ENCODE measurements at places on chromosomes 16 and 17.

DNA sequence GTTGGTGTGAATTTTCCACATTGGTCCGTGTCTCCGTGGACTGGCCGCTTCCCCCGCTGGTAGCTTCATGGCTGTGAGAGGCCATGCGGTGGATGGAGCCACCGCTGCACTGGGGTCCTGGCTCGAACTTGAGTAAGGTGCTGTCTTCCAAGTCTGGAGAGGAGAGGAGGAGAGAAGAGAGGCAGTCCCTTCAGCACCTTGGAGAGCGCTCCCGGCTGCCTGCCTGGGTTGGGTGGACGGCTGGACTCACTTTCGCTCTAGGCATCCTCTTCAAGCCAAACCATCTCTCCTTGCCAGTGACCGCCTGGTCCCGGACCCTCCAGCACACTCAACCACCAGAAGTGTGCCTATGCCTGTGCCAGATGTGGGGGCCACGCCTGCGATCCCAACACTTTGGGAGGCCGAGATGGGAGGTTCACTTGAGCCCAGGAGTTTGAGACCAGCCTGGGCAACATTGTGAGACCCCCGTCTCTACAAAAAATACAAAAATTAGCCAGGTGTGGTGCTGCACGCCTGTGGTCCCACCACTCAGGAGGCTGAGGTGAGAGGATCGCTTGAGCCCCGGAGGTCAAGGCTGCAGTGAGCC lies 6.2 kb downstream of the JPH3 start:
- no peak for DNase-seq

- peak; percentile 2 for DNase-seq
These were observed 80.8 kb downstream of the OMG start for GRCh38 chr17:31216031-31216751.

DNA sequence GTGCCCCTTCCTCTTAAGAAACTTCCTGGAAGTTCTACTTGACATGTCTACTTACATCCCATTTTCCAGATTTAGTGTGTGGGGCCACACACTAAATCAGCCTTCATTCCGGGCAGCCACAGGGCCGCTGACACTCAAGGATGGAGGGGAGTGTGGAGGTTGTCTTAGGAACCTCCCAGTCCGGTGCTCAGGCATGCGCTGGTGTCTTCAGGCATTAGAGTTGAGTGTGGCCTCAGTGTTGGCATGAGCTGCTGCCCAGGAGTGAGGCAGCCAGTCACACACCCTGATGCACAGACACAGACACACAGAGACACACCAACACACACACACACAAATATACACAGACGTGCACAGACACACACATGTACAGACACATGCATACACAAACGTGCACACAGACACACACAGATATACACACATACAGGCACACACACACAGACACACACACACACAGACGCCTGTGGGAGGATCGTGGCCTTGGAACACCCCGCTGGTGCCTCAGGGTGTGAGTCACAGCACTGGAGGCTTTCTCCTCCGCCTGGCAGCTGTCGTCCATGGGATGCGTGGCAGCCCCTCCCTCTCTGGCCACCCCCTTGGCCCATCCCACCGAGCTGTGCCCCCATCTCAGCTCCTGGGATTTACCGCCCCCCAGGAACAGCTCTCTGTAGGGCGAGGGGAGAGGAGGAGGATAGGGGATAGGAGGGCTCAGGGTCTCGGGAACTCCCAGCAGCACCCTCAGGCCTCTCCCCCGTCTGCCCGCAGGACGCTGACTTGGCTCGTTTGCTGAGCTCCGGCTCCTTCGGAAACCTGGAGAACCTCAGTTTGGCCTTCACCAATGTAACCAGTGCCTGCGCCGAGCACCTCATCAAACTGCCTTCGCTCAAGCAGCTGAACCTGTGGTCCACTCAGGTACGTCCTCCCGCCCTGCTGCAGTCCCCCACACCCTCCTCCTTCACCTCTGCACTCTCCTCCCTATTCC lies 75.6 kb upstream of the PLCG2 start:
- DNase-seq, result no peak

GRCh38 chr16:55052741-55053415 lies 122.2 kb downstream of the IRX5 start:
- DNase-seq, result no peak

DNA sequence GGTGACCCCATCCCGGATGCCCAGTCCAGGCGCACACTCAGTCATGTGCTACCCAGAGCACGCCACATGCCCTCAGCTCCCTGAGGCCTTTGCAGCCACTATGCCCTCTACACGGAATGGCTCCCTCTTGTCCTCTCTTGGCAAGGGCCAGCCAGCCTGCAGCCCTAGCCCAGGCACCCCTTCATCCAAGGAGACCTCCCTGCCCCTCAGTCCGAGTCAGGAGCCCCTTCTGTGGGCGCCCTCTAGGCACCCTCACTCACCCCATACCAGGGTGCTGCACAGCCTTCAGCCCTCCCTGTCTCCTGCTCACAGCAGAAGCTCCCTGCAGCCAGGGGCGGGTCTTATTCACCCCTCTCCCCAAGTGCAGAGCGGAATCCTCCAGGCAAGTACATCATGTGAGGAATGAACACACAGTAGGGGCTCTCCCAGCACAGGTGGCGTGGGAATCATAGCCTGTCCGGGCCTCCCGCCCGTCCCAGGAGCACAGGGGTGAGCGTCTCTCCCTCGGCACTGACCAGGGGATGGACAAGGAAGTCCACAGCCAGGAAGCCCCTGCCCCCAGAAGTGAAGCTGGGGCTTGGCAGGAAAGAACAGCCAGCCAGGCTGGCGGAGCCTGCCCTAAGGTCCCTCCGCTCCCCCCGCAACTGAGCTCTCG lies 186.9 kb downstream of the RBFOX3 start:
- no peak for DNase-seq

- no peak for DNase-seq
These were observed 689.2 kb downstream of the WWOX start for GRCh38 chr16:78788696-78789095.

- no peak for DNase-seq
These were observed 3.7 kb upstream of the CBX8 start for GRCh38 chr17:79800325-79801155.

DNA sequence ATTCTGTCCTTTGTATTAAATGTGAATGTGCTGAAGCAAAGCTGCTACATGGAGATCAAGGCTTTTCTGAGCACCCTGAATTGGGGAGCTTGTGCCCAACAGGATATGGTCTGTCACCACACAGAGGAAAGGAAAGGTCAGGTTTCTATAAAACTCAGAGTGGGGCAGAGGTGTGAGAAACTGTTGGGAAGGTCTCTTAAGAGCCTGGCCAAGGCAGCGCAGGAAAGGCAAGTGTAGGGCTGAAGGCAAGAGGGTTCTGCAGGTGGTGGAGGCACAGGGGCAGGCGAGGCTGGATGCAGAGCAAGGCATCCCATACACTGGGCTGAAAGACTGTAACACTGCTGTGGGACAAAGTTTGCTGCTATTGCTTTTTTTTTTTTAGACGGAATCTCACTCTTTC lies 8.1 kb downstream of the COX6A2 start:
- DNase-seq, result no peak

DNA sequence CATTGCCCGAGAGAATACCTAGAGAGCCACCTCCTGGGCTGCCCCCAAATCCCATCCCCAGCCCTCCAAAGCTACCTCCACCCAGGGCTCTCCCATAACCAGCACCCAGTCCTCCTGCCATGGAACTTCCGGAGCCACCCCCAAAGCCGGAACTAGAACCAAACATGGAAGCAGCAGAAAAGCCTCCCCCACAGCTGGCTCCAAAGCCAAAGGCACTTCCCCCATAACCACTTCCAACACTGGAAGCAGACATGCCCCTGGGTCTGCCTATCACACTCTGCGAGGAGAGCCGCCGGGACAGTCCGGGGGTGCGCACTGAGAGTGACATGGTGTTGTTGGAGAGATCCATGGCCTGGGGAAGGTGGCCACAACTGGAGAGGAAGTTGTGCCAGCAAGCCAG lies at the start of gene KRT12:
Gene KRT12 (minus strand): TSS at position 386 of the 400 bp plus-strand sequence. CDS start 37 bp downstream, at position 349.
- DNase-seq, result no peak

- DNase-seq, result no peak
These were observed 20.0 kb downstream of the ATP2A1 start for GRCh38 chr16:28898266-28898665.

DNA sequence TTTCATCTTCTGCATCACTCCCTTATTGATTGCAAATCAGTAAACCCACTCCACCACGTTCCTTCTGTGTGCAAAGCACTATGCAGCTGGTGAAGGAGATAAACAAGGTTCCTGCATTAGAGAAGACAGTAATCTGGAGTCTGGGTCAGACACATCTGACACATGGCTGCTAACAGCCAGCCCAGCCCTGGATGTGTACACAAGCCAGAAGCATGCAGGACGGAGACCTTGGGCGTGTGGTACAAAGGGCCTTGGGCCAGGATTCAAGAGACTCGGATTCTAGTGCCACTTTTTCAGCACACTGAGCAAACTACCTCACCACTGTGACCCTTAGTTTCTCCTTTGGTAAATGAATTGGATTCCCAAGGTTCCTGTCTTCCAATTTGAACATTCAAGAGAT lies 86.6 kb upstream of the DNAH9 start:
- no peak for DNase-seq

DNA sequence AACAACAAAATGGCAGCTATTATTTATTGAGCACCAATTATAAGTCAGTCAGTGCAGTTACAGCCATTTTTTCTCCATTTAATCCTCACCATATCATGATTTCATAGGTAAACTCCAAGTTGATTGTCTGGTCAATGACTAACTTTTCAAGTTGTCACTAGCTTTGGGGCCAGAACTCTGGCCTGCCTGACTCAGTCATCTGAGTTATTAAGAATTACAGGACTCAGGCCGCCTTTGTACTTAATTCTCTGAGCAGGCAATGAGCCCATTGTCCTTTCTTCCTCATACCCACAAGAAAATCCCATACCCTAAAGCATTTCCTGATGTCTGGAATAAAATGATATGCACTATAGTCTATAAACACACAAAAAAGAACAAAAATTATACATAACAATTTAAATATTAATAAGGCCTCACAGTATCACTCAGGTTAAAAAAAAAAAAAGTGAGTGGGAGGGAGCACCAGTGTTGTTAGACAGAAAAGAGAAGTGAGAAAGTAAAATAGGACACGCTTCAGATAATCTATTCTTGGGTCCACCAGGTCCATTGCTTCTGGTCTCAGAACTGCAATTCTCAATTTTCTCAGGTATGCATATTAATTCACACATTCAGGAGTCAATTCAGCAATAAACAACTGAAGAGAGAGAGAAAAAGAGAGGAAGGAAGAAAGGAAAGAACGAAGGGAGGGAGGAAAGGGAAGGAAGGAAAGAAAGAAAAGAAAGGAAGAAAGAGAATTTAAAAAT lies 70.2 kb downstream of the SPAG9 start:
- no peak for DNase-seq

DNA sequence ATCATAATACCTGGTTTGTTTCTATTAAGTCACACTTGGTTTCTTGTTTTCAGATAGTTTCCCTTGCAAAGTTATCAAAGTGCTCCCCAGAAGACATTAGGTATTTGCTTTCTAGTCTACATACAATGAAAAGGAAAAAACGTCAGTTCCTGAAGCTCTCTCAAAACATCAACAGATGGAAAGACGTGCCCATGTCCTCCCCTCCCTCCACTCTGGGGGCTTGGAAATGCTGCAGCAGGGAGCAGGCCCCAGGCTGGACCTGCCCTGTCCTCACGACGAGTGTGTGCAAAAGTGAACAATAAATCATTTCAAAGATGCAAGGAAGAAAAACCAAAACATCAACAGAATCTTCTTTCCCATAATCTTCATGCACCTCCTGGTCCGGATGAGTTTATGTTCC lies 118.5 kb downstream of the USP22 start:
- DNase-seq, result no peak

DNA sequence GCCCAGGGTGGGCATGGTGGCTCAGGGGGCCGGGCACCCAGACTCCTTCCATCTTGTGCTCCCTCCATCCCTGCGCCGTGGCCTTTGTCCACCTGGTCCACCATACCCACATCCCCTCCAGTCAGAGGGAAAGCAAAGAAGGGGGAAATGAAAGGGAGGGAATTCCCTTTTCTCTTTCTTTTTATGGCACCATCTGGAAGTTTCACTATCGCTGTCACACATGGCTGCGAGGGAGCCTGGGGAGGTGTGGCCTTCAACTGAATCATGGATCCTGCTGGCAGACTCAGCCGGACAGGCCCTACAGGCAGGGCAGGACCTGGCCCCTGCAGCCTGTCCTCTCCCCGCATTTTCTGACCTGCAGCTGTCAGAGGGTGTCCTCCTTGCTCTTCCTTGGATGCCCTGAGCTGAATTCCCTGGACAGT lies 6.2 kb downstream of the SLC12A3 start:
- DNase-seq, result no peak

GRCh38 chr16:14069818-14070217 lies 1.3 kb upstream of the MRTFB start:
- DNase-seq, result no peak

- peak; percentile 22 for DNase-seq
These were observed 366.9 kb downstream of the SLC39A11 start for GRCh38 chr17:72725433-72726068.

DNA sequence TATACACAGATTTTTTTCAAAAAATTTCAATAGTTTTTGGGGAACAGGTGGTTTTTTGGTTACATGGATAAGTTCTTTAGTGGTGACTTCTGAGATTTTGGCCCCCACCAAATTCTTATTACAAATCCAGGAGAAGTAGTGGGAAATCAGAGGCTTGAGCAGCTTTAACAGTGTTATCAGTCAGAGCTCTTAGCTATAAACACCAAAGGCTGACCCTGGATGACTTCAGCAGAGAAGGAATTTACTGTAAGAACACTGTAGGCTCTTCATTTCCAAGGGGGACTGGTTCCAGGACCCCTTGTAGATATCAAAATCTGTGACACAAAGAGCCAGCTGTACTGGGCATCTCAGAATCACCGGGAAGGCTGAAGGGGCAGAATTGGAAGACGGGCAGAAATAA lies 17.8 kb downstream of the MPHOSPH6 start:
- DNase-seq, result no peak

GRCh38 chr17:8742819-8743218 lies 1.8 kb downstream of the CCDC42 start:
- no peak for DNase-seq

- DNase-seq, result no peak
These were observed 800 bp downstream of the NOD2 start for GRCh38 chr16:50694206-50694605.

DNA sequence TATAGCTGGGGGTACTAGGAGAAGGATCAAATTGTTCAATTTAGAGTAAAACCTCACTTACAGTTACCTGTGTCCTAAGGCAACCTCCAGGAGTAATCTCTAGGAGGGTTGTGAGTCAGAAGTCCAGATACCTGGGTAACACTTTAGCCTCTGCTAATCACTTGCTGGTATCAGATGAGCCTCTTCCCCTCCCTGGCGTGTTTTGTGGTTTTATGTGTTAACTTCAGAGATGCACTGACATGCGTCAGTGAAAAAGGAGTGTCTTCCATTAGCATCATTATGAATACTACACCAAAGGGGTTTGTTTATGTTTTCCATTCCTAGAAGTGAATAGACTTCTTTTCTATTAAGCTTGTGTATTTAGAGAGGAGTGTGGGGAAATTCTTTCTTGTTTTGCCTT lies 208.2 kb downstream of the FTO start:
- DNase-seq, result no peak

Measured in NCI-H1092 (cell line).